Thoracic aorta (tissue), 2 donors: ENCODE measurements at places on chromosomes 12 and 14.
A peak's percentile ranks its signal among the peaks of the same experiment; 100 is the strongest.

GRCh38 chr14:104301731-104302460, 163.5 kb downstream of the KIF26A start:
- no peak overlapping the region for H3K27ac ChIP-seq
- no peaks in the 10 kb centered on the region for H3K4me1 ChIP-seq
- no peaks in the 10 kb centered on the region for H3K36me3 ChIP-seq
- H3K27me3 ChIP-seq: no peaks in the 10 kb centered on the region

GRCh38 chr14:84453307-84453950, 1076.5 kb upstream of the FLRT2 start:
- H3K4me1 ChIP-seq: no peaks in the 10 kb centered on the region
- DNase-seq: no peak
- H3K27me3 ChIP-seq: no peaks in the 10 kb centered on the region
- no peaks in the 10 kb centered on the region for H3K36me3 ChIP-seq
- no peak overlapping the region for H3K4me3 ChIP-seq

DNA sequence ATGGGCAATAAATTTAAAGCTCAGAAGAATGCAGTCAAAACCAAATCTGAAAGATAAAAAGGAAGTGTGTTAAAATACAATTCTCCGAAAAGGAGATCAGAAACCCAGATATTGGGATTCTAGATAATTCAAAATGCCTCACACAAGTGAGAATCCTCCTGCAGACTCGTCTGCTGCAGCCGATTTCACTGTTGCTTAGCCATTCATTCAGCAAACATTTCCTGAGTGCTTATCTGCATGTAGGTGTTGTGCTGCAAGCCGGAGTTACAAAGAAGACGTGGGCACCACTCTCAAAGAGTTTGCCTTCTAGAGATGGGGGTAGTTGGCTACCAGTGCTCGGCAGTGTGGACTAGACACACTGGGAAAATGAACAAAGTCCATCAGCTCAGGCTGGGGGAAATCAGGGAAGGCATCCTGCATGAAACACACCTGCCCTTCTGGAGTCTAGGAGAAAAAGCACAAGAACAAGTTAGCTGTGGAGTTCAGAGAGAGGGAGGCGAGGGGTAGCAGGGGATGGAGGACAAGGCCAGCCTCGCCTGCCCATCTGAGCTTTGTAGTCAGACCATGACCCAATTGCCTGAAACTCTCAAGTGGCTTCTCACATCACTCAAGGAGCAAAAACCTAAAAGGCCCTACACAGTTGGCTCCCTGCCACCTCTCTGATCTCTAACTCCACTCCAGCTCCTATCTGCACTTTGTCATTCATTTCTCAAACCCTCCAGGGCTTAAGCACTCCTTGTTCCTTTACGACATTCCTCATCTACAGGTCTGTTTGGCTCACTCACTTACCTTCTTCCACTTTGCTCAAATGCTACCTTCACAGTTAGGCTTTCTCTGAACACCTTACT, 310.0 kb upstream of the DDHD1 start:
- no peak overlapping the region for H3K27ac ChIP-seq
- no peaks in the 10 kb centered on the region for H3K36me3 ChIP-seq
- DNase-seq: no peak
- no peak overlapping the region for H3K4me3 ChIP-seq

DNA sequence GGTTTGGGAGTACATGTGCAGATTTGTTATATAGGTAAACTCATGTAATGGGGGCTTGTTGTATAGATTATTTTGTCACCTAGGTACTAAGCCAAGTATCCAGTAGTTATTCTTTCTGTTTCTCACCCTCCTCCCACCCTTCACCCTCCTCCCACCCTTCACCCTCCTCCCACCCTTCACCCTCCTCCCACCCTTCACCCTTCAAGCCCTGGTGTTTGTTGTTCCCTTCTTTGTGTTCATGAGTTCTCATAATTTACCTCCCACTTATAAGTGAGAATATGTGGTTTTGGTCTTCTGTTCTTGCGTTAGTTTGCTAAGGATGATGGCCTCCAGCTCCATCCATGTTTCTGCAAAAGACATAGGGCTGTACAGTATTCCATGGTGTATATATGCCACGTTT, 58.7 kb upstream of the OR10AD1 start:
- no peak overlapping the region for H3K27ac ChIP-seq
- no peaks in the 10 kb centered on the region for H3K36me3 ChIP-seq
- no peaks in the 10 kb centered on the region for H3K27me3 ChIP-seq
- DNase-seq: no peak

- peaks cover 14% of the 10 kb centered on the region for H3K4me1 ChIP-seq
- H3K27me3 ChIP-seq: no peaks in the 10 kb centered on the region
- no peak within 1 kb of the TSS for H3K27ac ChIP-seq
- DNase-seq: no peak
Measured at GRCh38 chr14:64549791-64550620, at the start of gene PPP1R36. TSS of gene PPP1R36 (plus strand) at chr14:64549961. CDS start at chr14:64549998, 37 bp downstream.

DNA sequence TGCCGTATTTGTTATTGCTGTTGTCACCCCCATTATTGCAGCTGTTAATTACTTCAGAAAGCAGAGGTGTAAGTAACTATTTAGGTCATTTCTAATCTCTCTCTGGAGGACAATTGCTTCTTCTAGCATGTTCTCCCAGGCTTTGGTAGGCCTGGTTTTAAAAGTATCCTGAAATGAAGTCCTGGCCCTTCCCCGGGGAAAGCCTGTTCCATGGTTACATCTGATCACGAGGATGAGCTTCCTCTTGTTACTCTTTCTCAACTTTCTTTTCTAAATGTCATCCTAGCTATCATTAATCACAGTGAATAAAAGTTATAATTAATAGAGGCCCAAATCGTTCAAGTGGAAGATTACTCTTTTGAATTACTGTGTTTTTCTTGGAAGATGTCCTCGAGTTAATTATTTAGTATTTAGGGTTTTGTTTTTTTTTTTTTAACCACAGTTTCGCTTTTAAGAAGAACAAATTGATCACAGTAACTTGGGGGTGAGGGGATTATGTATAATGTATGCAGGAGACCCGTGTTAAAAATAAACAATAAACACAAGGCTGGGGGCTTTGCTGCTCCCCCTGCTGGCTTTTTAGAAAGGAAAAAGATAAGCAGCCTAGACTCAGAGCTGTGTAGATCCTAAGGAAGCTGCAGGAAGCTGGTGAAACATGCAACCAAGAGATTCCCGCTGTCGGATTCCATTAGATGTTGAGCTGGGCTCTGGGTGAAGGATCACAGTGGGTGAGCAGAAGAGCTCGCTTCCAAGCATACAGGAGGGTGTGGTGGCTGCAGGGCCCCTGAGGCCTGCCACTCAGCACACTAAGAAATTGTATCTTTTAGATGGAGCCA, 420.1 kb downstream of the FUT8 start:
- DNase-seq: no peak
- no peaks in the 10 kb centered on the region for H3K27me3 ChIP-seq
- no peaks in the 10 kb centered on the region for H3K36me3 ChIP-seq
- H3K27ac ChIP-seq: no peak overlapping the region
- H3K4me1 ChIP-seq: no peaks in the 10 kb centered on the region

DNA sequence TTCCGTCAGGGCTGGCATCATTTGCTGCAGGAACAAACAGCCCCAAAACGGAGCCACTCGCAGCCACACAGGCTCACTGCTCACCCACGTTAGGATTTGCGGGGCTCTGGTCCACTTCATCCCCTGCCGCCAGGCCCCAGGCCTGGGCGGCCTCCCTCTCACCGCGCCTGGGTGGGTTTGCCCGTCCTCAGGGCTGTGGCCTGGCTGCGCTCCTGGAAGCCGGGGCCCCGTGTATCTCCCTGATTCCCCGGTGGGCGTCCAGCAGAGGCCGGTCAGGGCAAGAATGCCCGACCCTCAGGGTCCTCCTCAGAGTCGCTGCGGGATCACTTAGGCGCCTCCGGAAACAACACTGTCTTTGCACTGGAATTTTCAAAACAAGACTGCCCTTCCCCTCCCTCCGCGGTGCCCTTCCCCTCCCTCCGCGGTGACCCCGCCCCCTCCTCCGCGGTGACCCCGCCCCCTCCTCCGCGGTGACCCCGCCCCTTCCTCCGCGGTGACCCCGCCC, 15.7 kb upstream of the FBRSL1 start:
- H3K36me3 ChIP-seq: no peaks in the 10 kb centered on the region
- H3K27me3 ChIP-seq: no peaks in the 10 kb centered on the region
- H3K4me3 ChIP-seq: no peak overlapping the region
- no peaks in the 10 kb centered on the region for H3K4me1 ChIP-seq

DNA sequence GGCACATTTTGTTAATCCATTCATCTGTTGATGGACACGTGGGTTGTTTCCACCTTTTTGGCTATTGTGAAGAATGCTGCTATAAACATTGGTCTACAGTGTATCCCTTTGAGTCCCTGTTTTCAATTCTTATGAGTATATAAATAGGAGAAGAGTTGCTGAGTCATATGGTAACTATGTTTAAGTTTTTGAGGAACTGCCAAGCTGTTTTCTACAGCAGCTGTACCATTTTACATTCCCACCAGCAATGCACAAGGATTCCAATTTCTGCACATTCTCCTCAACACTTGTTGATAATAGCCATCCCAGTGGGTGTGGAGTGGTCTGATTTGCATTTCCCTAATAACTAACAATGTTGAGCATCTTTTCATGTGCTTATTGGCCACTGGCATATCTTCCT, 6.9 kb upstream of the SVOP start:
- no peak overlapping the region for H3K27ac ChIP-seq
- H3K4me1 ChIP-seq: no peaks in the 10 kb centered on the region
- DNase-seq: no peak
- H3K4me3 ChIP-seq: no peak overlapping the region
- H3K36me3 ChIP-seq: no peaks in the 10 kb centered on the region

DNA sequence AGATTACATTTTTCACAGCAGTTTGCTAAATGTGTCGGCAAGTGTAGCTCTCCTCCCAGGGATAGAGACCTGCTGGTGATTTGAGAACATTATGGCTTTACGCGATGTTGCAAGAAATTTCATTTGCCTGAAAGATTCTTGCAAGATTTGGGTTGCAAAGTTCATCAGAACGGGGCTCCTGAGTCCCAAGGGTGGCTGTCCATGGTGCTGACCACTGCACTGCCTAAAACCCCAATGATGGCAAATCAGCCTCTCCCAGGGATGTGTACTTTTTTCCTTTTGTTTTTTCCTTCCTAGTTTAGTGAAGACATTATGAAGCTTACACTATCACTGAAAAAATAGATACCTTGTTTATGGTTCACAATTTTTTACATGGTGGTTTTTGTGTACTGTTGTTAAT, 85.4 kb downstream of the WSCD2 start:
- no peaks in the 10 kb centered on the region for H3K4me1 ChIP-seq
- no peaks in the 10 kb centered on the region for H3K36me3 ChIP-seq
- H3K27me3 ChIP-seq: no peaks in the 10 kb centered on the region

- H3K27me3 ChIP-seq: no peaks in the 10 kb centered on the region
- no peaks in the 10 kb centered on the region for H3K4me1 ChIP-seq
- H3K36me3 ChIP-seq: no peaks in the 10 kb centered on the region
- DNase-seq: no peak
Measured at GRCh38 chr14:65471038-65471878, 58.7 kb downstream of the FUT8 start.

- no peaks in the 10 kb centered on the region for H3K4me1 ChIP-seq
- H3K4me3 ChIP-seq: peak overlapping the region; percentile 16
- H3K27me3 ChIP-seq: no peaks in the 10 kb centered on the region
- no peak overlapping the region for H3K27ac ChIP-seq
- no peak for DNase-seq
- H3K36me3 ChIP-seq: no peaks in the 10 kb centered on the region
Measured at GRCh38 chr14:56412468-56413434, 166.8 kb upstream of the TMEM260 start.

- no peak overlapping the region for H3K27ac ChIP-seq
- no peaks in the 10 kb centered on the region for H3K27me3 ChIP-seq
- no peak overlapping the region for H3K4me3 ChIP-seq
- no peak for DNase-seq
- no peaks in the 10 kb centered on the region for H3K36me3 ChIP-seq
- H3K4me1 ChIP-seq: no peaks in the 10 kb centered on the region
Measured at GRCh38 chr12:29163146-29163545, 14.1 kb downstream of the FAR2 start.

- H3K4me1 ChIP-seq: peaks cover 9% of the 10 kb centered on the region
- DNase-seq: no peak
- no peak overlapping the region for H3K27ac ChIP-seq
- H3K27me3 ChIP-seq: no peaks in the 10 kb centered on the region
- H3K36me3 ChIP-seq: peaks cover 19% of the 10 kb centered on the region
Measured at GRCh38 chr12:121001060-121001459, 15.2 kb downstream of the C12orf43 start.

DNA sequence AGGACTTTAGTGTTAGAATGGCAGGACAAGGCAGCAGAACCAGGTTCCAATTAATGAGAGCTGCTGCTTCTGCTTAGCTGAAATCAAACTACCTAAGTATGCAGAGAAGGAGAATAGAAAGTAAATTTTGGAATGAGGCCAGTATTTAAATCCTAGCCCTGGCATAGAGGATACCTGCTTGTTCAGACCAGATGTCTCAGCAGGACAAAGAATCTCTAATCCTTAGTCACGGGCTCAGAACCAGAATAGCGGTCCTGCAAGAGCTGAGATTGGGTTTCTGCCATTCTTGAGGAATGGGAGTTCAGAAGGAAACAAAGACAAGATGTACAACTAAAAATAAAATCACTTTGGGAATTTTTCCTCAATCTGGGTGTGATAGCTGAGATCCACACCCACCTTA, 550.8 kb upstream of the TMEM132C start:
- H3K4me1 ChIP-seq: no peaks in the 10 kb centered on the region
- H3K27me3 ChIP-seq: no peaks in the 10 kb centered on the region
- no peak overlapping the region for H3K4me3 ChIP-seq
- H3K27ac ChIP-seq: no peak overlapping the region
- no peak for DNase-seq

- no peak overlapping the region for H3K4me3 ChIP-seq
- H3K36me3 ChIP-seq: peaks cover 5% of the 10 kb centered on the region
- H3K27ac ChIP-seq: no peak overlapping the region
- H3K27me3 ChIP-seq: no peaks in the 10 kb centered on the region
Measured at GRCh38 chr12:95100264-95101190, 27.1 kb upstream of the NR2C1 start.

GRCh38 chr12:65944637-65945036, 120.4 kb downstream of the HMGA2 start:
- no peaks in the 10 kb centered on the region for H3K36me3 ChIP-seq
- peaks cover 12% of the 10 kb centered on the region for H3K4me1 ChIP-seq
- no peaks in the 10 kb centered on the region for H3K27me3 ChIP-seq
- no peak overlapping the region for H3K4me3 ChIP-seq
- no peak overlapping the region for H3K27ac ChIP-seq
- DNase-seq: no peak
